ENCODE measurements at places on chromosomes 13 and 19.

DNA sequence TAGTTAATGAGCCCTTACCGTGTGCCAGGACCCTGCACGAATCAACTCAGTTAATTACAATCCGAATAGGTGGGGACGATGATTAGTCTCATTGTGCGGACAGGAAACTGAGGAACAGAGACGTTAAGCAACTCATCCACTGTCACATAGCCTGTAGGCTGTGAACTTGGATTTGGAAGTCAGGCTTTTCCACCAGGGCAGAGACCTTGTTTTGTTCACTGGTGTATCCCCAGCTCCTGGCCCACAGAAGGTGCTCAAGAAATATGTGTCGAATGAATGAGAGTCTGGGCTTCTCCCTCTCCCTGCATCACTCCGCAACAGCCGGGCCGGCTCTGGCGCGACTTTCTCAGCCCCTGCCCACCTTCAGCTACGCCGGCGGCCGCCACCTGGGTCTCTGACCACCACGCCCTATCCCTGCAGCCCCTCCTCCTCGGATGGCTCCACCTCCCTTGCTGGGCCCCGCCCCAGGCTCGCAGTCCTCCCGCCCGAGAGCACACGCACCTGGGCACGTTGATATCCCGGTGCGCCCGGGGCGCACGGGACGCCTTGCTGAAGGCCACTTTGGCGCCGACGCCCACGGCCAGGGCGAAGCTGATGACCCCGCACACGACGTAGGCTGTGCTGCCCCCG is 1.3 kb downstream of the SHISA7 start:
- no peak for DNase-seq

DNA sequence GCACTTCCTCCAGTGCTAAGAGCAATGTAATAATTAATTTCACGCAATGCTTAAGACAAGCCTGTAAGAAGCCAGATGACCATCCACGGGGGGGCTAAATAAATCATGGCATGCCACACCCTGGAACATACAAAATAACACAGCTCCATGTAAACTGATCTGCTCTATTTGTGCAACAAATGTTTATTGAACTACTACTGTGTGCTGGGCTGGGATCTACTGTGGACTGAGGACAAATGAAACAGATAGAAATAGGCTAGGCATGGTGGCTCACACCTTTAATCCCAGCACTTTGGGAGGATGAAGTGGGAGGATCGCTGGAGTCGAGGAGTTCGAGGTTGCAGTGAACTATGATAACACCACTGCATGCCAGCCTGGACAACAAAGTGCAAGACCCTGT is 21.3 kb downstream of the TGFB1 start:
- DNase-seq = no peak

DNA sequence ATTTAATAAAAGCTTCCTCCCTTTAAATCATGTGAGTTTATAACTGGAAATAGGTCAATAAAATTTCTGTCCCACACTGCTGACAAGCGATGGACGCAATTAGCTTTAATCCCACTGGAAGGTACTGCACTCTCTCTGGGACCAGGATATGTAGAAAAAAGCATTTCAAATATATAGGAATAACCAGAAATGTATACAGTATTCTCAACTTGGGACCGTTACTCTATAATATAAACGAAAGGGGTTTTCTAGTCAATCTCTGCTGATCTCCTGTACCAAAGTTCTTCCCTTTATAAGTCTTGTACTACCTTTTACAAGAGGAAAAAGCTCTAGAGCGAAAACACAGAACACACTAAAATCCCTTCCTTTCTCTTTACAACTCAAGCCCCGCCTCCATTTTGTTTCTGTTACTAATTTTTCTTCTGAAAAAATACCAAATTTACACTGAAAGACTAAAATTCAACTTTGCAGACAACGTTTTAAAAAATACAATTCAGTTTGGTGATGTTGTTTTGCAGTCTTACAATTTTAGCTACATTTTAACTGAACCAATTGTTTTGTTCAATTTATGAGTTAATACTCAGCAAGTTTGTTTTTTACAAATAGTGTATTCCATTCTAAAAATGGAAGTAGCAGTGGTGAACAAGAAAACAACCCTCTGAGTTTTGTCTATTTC is 1.7 kb upstream of the USPL1 start:
- no peak for DNase-seq

DNA sequence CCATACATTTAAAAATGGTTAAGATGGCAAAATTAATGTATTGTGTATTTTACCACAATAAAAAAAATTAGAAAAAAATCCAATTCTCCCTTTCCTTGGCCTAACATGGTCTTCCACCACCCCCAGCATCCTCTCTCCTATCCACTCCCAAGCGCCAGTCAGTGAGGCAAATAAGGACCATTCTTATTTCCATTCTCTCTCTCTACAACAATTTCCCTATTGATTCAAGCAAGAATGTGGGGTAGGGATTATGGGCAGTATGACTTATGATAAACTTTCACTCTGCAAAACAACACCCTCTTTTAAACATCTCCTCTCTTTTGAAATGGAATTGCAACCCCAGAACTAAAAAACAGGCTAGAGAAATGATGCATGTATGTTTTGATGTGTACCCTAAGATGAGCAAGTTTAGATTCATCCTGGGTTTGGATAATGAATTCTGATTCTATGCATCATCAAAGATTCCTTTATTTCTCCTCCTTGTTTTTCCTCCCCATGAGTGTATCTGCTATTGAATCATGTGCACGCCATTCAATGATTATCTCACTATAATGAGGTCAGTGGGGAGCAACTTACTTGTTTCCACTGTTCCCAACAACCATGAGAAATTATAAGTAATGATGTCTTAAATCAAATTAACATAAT is 3.5 kb downstream of the STARD13 start:
- DNase-seq = no peak

DNA sequence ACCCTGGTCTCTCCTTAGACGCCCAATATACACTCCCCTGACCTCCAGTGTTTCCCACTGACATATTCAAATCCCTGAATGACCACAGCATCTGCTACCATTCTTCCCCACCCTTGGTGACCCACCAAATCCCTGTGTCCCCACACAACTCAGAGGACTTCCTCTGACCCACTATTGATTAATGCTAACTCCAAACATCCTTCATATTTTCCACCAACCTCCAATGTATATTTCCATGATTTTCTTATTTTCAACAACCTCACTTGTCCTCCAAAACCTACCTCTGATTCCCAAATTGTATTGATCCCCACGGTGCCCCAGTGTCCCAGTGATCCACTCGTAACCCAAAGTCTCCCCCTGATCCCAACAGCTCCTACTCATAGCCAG is 526 bp upstream of the DMWD start:
- DNase-seq = no peak

- no peak for DNase-seq
These were observed 825 bp downstream of the ZNF776 start for GRCh38 chr19:57747472-57747807.

DNA sequence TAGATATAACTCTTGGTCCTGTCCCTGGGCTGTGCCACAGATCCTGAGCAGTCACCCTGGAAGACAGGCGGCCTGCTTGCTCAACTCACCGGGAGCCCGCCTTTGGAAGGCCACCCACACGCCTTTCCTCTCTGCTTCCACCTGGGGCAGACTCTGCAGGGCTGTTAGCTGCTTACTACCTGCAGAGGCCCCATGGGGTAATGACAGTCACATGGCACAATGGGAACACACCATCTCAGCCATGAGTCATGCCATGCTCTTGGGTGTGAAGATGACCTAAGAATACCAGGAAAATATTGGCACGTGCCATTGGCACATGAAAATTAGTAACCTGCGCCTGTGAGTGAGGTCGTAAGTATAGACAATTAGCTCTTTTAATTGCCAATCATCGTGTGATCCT is 108.6 kb downstream of the COL4A2 start:
- DNase-seq = no peak

DNA sequence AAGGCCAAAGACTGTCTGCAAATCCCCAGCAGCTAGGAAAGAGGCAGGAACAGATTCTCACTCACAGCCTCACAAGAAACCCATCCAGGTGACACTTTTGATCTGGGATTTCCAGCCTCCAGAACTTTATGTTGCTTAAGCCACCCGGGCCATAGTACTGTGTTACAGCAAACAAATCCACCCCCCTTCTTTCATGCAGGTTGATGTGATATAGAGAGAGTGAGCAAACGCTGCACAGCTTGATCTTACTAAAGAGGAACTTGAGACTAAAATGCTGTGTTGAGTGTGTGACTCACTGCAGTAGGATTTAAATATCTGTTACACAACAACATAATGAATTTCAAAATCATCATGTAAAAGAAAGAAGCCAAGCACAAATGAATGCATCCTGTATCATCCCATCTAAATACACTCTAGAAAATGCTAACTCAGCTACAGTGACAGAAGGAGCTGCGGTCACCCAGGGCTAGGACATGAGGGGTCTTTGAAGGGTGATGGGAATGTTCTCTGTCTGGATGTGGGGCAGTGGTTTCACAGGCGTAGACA is 32.2 kb downstream of the RCBTB2 start:
- no peak for DNase-seq

DNA sequence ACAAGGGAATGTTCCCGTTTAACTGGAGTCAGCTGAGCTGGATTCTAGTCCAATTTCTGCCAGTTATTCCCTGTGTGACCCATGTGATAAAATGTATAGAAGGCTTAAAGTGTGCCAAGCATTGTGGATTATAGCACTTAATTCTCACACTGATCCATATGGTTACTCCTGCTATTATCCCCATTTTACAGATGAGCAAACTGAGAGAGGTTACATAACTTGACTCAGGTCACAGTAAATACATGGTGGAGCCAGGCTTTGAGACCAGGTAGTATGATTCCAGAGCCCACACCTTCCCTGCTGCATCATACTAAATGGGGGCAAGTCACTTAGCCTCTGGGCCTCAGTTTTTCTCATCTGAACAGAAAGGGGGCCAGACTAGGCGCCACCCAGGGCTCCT is 2.0 kb upstream of the DHRS12 start:
- DNase-seq = no peak
